Nucleus accumbens (tissue), 56 donors: ENCODE measurements at places on chromosomes 11 and 22.

GRCh38 chr22:49197986-49198704 lies 629.5 kb downstream of the BRD1 start:
- no peak for DNase-seq

DNA sequence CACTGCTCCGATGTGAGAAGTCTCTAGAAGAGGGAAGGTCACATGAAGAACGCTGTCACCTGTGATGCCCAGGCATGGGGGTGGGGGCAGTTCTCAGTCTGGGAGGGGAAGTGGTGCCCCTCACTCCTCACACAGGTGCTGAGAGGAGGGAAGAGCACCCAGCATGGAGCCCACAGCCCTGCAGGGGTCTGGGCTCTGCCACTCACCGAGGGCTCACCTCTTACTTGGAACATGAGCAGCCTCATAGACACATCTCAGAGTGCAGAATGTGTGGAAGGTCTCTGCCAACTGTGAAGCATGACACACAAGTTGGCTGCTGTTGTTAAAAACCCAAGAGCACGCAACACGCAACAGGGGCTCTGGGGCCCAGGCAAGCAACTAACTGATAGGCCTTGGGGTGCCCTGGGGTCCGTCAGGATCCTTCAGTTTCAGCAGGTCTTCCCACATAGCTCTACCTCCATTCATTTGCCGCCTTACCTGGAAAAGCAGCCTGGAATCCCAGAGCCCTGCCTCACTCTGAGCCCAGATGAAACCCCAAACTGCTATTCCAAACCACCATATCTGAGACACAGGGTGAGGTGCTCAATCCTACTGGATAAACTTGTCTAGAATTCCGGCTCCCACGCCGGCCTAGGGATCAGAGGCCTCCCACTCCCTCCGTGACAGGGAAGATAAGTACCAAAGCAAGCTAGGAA lies 17.5 kb upstream of the TMPRSS4 start:
- peak; percentile 46 for DNase-seq

DNA sequence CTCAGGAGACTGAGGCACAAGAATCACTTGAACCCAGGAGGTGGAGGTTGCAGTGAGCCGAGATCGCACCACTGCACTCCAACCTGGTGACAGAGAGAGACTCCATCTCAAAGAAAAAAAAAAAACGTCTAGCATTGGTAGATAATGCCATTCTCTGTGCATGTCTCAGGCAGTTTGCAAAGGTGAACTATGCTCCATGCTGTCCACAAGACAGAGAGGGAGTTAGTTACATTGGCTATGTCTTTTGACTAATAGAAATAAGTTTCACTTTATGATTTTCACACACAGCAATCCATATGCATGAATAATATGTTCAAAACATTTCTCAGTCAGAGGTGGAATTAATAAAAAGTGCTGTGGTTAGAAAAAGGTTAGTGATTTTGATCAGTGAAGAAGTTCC lies 591.4 kb downstream of the ETS1 start:
- DNase-seq: no peak

DNA sequence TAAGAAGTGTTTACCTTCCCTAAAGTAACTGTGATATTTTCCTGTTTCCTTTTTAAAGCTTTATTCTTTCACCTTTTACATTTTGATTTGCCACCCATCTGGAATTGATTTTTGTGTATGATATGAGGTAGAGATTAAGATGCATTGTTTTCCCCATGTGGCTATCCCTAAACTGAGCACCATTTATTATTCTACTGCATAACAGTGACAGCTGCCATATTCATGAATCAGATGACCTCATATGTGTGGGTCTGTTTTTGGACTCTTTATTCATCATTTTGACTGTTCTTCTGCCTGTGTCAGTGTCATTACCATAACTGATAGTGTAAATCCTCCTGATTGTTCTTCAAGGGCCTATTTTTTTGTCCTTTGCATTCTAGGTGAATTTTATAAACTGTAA lies 50.8 kb downstream of the HIPK3 start:
- no peak for DNase-seq

GRCh38 chr11:46898396-46899095 lies 19.8 kb downstream of the LRP4 start:
- no peak for DNase-seq

DNA sequence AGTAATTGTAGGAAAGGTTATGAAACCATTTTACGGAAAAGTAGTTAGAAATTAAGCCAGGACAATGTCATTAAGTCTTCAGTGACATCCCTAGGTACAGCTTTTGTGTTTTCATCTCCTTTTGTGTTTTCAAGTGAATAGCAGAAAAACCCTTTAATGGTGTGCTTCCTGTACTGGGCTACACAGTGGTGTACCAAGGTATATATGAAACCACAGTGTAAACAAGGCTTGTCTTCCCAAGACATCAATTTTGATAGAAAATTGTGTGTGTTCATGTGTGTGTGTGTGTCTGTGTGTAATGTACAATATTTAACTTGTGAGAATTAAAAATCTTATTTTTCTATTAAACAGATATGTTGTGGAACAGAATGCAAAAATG lies 8.9 kb downstream of the MRPL17 start:
- DNase-seq: no peak

- DNase-seq: no peak
Measured at GRCh38 chr11:85787809-85788760, 22.9 kb downstream of the SYTL2 start.

DNA sequence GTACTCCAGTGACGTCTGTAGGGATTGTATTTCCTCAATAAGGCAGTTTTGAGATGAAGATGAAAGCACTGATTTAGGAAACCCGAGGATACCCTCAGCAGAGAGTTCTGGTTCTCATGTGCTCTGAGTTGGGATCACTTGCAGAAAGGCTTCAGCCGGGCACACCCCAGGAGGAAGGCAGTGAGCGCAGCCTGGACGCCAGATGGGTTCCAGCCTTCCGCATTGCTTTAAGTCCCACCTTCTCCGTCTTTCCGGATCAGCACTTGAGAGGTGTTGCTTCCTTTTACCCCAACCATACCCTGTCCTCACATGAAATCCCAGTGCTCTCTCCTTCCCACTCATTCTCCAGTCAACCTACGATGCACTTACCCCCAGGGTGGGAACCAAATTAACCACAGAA lies 239.5 kb upstream of the CADM1 start:
- DNase-seq: no peak

GRCh38 chr22:27397036-27397953 lies 404.3 kb downstream of the MN1 start:
- no peak for DNase-seq

- DNase-seq: no peak
Measured at GRCh38 chr11:134445601-134446325, 33.7 kb upstream of the B3GAT1 start.

DNA sequence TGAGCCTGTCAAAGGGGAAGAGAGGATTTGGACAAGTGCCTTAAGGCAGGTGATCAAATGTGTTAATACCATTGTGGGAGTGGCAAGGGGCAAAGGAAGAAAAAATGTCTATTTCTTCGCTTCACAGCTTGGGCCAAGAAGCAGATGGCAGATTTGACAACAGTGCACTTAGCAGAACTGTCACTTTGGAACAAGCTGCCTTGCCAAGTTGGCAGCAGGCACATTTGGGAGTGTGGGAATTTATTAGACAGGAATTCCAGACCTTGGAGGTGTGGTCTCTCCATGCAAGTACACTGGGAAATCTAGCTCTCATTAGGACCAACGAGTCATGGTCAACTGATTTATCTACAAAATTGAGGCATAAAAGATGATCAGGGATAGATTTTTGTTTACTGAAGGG lies 265.1 kb downstream of the NELL1 start:
- no peak for DNase-seq

GRCh38 chr11:94558932-94559331 lies 8.2 kb upstream of the PIWIL4 start:
- no peak for DNase-seq

DNA sequence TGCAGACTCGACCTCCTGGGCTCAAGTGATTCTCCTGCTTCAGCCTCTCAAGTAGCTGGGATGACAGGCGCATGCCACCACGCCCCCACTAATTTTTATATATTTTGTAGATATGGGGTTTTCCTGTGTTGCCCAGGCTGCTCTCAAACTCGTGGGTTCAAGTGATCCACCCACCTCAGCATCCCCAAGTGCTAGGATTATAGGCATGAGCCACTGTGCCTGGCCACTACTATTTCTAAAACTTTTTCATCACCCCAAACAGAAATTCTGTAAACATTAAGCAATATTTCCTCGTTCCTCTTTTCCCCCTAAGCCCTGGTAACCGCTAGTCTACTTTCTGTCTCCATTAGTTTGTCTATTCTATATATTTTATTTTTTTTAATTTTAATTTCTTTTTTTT lies 9.0 kb upstream of the ATG16L2 start:
- DNase-seq: no peak

DNA sequence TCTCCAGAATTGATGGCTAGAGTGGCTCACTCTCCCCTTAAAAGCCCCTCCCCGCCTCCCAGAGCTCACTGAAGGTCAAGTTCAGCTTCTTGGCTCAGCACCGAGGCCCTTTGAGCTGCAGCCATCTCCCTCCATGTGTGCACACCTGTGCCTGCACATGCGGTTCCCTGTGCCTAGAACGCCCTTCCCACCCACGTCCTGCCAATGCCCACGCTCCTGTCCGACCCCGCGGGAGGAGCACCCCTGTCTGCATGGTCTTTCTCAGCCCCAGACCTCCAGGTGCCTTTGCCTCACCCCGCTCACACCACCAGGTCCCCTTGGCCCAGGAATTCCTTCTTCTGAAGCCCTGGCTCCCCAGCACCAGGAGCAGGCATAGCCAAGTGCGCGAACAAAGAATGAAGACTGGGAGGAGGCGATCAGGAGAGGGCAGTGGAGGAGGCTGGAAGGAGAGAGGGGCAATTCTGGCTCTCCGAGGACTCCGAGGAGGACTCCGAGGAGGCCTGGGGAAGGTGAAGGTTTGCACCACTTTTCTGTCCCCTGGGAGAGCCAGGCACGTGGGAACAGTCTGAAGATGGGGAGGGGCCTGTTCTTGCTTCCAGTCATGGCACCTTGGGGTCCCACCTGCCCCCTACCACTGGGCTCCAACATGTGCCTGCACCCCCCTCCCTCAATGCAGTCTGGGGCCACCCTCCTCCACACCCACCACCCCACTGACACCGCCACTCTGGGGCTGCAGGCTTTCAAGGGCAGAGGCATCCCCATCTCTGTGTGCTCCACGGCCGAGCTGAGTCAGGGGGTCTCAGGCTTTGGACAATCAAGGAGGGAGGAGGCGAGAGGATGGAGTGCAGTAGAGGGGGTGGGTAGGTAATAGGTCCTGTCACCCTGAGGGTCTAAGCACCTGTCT lies 17.7 kb downstream of the IGF2 start:
- DNase-seq: no peak

GRCh38 chr22:22798232-22798616 lies 89.4 kb upstream of the IGLL5 start:
- DNase-seq: no peak

DNA sequence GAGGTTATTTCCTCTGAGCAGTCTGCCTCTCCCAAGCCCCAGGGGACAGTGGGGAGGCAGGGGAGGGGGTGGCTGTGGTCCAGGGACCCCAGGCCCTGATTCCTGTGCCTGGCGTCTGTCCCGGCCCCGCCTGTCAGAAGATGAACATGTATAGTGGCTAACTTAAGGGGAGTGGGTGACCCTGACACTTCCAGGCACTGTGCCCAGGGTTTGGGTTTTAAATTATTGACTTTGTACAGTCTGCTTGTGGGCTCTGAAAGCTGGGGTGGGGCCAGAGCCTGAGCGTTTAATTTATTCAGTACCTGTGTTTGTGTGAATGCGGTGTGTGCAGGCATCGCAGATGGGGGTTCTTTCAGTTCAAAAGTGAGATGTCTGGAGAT lies 3.1 kb downstream of the PIM3 start:
- DNase-seq: no peak

DNA sequence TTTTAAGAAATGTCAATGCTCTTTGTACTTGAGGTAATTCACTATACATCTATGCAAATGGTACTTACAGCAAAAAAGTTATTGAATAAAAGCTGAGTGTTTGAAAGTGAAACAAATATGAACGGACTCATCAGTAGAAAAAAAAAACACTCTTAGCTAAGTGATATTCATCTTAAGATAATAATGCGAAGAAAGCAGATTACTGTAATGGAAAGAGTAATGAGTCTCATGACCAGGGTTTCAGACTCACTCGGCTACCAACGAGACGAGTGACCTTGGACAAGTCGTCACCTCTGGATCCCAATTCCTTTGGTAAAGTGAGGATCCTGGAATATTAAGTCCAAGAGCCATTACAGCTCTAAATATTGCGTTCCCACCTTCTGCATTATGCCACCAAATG lies 57.0 kb downstream of the PACSIN2 start:
- DNase-seq: no peak

GRCh38 chr11:69380921-69381581 lies 87.1 kb downstream of the MYEOV start:
- DNase-seq: no peak

- no peak for DNase-seq
Measured at GRCh38 chr22:43296276-43296902, 46.8 kb downstream of the SCUBE1 start.

GRCh38 chr11:128269466-128269865 lies 317.9 kb downstream of the ETS1 start:
- DNase-seq: no peak

- DNase-seq: no peak
Measured at GRCh38 chr11:6864438-6864837, 1.6 kb downstream of the OR10A2 start.

DNA sequence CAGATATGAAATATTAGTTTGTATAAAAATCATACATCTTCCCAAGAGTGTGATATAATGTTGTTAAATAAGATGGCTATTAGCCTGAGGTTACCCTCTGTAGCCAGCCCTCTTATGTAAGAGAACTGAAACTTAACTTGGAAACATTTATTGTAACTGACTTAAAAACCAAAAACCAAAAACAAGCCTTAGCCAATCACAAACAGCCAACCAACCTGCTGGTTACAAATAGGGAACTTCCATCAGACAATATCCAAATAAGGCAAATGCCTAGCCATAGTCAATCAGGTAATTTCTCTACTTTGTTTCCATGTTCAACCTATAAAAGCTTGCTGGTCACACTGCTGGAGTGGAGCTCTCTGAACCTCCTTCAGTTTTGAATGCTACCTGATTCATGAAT lies 14.1 kb downstream of the KBTBD3 start:
- no peak for DNase-seq

GRCh38 chr22:49264696-49265095 lies 563.0 kb downstream of the BRD1 start:
- no peak for DNase-seq
